SW 1271 (cell line): ENCODE measurements at places on chromosomes 11 and 22.

DNA sequence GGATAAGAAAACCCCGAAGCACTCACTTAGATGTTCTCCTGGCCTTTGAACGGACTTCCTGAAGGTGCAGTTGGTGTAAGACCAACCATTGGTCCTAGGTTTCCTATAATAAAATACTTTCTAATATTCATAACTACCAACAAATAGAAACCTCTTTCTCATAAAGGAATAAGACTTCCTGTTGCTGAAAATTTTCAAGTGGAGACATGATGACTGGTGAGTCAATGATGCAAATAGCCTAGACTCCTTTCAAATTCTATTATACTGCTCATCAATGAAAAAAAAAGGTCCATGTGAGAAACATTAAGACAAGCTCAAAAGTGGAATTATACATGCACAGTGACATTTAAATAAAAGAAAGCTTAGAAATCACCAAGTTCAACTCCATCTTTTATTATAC, 862.8 kb downstream of the FAM181B start:
- DNase-seq = no peak

- DNase-seq = no peak
Observed at GRCh38 chr11:13242564-13242963, 35.0 kb upstream of the BMAL1 start.

- DNase-seq = no peak
Observed at GRCh38 chr11:59195586-59195985, 17.1 kb downstream of the MPEG1 start.

DNA sequence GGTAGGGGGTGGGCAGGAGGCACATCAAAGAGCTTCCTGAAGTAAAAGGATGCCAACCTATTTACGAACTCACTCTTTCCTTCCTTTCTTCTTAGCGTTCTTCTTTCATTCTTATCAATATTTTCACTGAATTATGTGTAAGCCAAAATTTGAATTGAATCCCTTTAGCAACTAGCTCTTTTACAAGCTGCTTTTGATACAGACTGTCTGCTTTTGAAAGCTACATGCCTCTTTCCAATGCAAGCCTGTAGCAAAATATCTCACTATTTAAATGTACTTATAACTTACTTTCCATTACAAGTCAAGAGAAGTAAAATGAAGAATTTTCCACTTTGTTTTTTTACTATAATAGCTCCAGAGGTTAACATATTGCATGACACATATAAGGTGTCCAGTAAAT, 186.6 kb downstream of the NXPE2 start:
- no peak for DNase-seq

DNA sequence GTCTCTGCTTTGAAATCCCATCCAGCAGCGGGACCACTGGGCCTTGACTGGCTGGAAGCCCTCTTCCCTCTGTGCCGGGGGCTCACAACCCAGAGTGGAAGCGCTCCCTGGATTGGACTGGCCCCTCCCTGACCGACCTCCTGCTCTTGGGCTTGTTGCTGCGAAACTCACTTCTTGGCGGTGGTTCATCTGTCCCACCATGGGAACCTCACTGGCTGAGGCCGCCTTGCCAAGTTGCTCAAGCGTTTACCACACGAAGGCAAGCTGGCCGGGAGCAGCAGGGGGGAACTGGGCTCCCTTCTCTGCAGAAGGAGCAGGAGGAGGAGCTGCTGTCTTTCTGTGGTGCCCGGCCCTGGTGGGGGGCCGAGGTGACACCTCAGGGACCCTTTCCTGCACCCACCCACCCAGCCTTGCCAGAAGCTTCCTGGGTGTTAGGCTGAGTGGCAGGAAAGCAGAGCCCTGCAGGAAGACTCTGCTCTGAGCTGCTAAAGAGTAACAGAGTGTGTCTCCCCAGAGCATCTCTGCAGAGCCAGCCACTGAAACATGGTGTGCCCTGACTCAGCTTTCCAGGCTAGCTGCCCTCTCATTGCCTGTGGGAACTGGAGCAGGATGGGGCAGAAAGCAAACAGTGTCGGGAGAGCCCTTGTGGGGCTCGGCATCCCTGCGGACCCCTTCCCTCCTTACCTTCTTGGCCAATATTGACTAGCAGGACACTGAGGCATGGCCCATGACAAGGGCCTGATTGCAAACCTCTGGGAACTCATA, 88.5 kb upstream of the ALX4 start:
- no peak for DNase-seq

- no peak for DNase-seq
Observed at GRCh38 chr11:108601150-108601549, 7.6 kb upstream of the EXPH5 start.

DNA sequence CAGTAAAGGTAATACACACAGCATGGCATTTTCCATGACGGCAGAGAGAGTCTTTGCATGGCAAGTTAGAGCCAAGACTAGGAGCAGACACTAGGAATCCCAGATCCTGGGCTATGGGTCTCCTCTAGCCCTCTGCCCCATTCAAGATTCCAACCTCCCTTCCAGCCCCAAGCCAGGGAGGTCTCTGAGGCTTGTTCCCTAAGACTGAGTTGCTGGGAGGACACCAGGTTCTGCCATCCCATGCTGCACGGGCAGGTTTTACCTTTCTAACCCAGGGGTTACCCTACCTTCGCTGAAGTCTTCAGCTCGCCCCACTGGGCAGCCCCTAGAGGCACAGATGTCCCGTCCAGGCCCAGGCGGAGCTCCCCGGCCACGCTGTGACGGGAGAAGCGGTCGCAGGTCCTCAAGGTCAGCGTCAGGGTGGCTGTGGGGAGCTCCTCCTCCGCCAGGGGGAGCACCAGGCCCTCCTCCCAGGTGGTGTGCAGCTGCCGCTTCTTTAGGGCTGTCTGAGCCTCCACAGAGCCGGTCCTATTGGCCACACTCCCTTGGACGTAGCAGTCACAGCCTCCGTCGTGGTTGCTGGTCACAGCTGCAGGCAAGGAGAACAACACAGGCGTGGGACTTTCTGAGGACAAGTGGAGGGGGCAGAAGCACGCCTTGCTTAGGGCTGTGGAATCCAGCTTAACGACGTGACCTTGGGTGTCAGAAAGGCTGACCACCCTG, 33.8 kb downstream of the SYT13 start:
- DNase-seq = no peak

DNA sequence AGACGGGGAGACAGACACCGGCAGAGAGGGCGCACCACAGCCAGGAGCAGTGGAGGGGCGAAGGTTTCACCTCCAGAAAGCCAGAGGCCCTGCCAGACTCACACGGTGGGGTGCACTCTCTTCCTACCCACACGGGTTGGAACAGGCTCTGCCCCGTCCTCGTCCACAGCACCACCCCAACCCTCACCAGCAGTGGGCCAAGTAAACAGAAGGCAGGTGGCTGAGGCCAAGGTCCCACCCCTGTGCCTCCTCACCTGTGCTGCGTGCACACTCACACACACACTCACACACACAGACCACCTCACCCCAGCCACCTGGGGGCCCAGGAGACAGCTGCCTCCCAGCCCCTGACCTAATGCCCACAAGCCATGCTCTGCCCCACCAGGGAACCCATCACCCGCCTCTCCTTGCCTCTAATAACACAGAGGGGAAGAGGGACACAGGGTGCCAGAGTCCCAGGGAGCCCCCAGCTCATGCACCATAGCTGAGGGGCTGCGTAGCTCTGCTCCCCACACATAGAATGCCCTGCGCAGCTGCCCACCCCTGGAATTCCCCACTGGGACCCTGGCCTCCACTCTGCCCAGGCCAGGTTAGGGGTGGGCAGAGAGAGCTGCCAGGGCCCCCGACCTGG, 3.1 kb downstream of the CYB5R3 start:
- DNase-seq = no peak

DNA sequence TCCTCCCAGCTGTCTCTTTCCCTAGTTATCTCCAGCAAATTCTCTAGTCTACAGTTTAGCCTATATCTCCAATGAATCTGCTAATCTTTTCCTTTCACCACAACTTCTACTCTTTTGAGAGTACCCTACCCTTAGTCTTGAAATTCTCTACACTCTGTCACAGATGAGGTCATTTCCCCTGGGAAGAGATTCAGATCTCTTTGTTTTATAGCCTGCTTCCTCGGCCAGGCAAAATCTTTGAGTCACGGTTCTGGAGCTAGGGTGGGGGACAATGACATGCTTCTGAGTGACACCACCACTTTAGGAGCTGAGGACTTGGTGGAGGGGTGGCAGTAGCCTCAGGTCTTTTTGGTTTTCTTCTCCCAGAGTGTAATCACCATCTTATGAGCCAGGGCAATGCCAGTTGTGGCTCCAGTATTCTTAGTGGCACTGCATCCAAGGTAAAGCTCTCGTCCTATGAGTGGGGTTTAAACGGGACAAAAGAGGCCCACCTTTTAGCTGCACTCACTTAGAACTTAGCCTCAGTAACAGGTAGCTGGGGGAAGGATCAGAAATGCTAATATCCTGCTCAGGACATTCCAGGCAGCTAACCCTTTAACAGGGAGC, 98.5 kb upstream of the RRM1 start:
- DNase-seq = no peak

DNA sequence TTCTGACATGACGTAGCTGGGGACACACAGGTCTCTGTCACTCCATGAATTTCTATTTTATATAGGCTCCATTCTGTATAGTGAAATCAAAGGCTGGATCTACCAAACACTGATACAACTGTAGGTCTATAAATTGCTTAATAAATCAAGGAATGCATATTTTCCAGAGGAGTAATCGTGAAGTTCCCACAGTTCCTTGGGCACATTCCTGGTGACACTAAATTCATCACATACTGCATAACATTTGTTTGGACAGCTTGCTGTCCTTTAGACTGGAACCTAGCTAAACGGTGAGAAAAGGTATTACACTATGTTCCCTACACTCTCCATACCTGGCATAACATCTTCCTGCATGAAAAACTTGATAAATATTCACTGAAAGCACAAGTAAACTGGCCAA, 41.6 kb upstream of the UCP3 start:
- DNase-seq = no peak

GRCh38 chr11:9565822-9566560, 7.5 kb upstream of the WEE1 start:
- DNase-seq = peak; percentile 100

GRCh38 chr11:6523253-6523652, 26.2 kb downstream of the DNHD1 start:
- no peak for DNase-seq

DNA sequence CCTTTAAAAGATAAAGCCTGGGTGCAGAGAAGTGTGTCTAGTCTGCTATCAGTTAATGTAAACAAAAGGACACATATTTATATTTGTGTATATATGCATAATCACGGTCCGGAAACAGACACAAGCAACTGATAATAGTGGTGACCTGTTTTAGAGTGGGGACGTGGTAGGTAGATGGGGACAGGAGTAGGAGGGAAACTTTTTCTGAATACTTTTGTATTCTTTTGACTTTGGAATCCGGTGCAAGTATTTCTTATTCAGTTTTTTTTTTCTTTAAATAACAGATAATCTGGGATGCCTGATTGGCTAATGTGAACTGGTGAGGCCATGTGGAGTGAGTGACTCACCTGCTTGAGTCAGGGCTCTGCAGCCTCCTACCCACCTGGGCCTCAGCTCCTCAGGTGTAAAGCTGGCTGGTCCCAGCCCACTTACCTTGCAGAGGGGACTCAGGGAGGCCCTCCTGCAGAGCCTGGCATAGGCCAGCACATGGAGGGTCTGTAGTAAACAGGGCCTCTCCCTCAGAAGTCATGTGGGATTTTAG, 15.3 kb downstream of the MICAL2 start:
- no peak for DNase-seq

GRCh38 chr11:114197799-114198500, 98.2 kb upstream of the NNMT start:
- DNase-seq = no peak

- no peak for DNase-seq
Observed at GRCh38 chr11:61554172-61554988, 26.5 kb downstream of the SYT7 start.

DNA sequence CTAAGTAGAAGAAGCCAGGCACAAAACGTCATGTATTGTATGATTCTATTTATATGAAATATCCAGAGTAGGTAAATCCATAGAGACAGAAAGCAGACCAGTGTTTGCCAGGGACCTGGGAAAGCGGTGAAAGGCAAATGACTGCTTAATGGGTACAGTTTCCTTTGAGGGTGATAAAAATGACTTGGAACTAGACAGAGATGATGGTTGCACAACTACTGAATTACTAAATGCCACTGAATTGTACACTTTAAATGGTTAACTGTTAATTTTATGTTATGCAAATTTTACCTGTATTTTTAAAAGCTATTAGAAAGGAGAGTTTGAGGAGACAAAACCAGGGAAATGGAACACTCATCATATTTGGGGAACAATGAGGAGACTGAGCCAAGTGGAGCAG, 61.8 kb upstream of the USP47 start:
- DNase-seq = no peak

DNA sequence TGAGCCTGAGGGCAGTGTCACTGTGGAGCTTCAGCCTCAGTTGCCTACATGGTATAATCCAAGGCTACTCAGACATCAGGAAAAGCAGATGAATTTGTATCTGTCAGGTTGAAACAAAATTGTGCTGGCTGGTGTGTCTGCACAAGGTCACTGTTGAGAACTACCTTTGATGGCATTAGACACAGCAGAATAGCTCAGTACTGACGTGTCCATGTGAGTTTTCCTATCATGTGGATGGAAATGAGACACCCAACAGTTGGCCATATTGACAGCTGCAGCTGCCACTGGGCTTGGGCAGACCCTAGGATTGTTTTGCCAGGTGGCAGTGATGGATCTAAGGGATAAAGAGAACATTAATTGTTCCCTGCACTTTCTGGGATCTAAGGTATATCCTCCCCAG, 15.8 kb downstream of the CCDC134 start:
- no peak for DNase-seq

DNA sequence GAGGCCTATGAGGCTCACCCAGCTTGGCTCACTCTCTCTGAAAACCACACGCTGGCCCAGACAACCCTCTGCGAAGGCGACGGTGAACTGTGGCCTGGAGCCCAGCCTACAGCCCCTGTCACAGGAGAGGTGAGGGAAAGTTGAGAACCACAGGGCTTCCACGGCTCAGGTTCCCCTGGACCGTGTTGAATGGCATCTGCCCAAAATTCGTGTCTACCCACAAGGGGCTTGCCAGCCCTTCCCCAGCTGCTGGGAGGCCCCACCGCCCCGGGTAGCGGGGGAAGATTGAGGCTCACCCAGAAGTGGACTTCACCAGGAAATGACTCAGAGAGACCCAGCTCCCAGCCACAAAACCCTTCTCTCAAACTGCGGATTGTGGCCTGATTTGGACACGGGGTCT, 197.1 kb downstream of the CTTN start:
- DNase-seq = no peak

DNA sequence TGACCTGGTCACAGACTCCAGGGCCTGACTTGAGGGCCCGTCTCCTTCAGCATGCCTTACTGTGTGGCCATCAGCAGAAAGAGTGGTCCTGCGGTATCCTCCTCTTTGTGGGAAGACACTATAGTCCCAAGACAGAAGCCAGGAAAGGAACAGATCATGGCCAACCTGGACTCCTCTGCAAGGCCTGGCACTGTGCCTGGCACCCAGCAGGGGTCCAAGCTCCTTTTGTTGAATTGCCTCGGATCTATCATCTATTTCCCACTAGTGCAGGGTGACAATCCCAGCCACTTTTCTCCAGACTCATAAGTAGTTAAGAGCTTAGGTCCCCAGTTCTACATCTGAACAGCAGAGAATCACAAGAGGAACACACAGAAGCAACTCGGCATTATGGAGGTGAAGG, 27.0 kb downstream of the DSCAML1 start:
- DNase-seq = no peak
